Neural progenitor cell (in vitro differentiated cells): ENCODE measurements at places on chromosomes 2 and 18. TPM values are rescaled to one million over a fixed set of nuclear protein-coding genes. Genes with fewer than 3 reads are reported as not detected.

KCNG3 gene
- 6.8 and 7.8 TPM in 2 replicates for total RNA-seq

DNA sequence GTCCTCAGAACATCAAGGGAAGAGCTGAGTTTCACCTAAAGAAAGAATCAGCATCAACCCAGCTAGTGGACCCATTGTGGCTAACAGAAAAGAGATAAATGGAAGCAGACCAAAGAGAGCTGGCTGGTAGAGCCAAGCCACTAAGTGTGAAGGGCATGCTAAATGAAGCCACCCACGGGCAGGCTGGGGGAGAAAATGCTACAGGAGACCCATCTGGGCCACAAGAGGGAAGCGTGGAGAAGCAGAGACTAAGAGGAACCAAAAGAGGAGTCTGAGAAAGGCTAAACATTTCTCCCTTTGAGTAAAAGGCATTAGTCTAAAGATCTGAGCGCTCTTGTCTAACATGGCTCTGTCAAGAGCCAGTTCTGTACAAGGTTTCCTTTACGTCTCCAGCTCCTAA, 15.8 kb downstream of the CWC22 start:
- DNase-seq, result peak; percentile 21
- H3K27me3 ChIP-seq, result no peaks in the 10 kb centered on the region
- peaks cover 16% of the 10 kb centered on the region for H3K4me1 ChIP-seq

RUFY4 gene
- total RNA-seq, result not detected in 2 replicates

DNA sequence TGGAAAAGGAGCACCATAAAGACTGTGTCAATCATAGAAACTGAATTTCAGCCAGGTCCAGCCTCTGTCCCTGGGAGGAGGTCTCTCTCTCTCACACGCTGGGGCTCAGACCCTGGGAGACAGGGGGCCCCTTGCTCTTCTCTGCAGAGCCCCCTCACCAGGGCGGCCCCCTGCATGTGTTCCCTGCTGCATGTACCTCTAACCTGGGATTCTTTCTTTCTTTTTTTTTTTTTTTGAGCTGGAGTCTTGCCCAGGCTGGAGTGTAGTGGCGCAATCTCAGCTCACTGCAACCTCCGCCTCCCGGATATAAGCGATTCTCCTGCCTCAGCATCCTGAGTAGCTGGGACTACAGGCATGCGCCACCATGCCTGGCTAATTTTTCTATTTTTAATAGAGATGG, 46.5 kb downstream of the TPO start:
- no peaks in the 10 kb centered on the region for H3K27me3 ChIP-seq
- H3K4me3 ChIP-seq, result no peak overlapping the region
- H3K27ac ChIP-seq, result no peak overlapping the region
- no peaks in the 10 kb centered on the region for H3K36me3 ChIP-seq
- no peak for DNase-seq
- no peaks in the 10 kb centered on the region for H3K4me1 ChIP-seq

GRCh38 chr2:230781130-230781797, 68.6 kb downstream of the CAB39 start:
- no peaks in the 10 kb centered on the region for H3K27me3 ChIP-seq
- H3K4me1 ChIP-seq, result no peaks in the 10 kb centered on the region
- no peak for DNase-seq
- no peaks in the 10 kb centered on the region for H3K36me3 ChIP-seq
- H3K27ac ChIP-seq, result peak overlapping the region; percentile 14

- H3K4me1 ChIP-seq, result no peaks in the 10 kb centered on the region
- H3K27ac ChIP-seq, result no peak overlapping the region
- H3K27me3 ChIP-seq, result no peaks in the 10 kb centered on the region
- H3K4me3 ChIP-seq, result no peak overlapping the region
Measured at GRCh38 chr2:132517386-132517785, 100.8 kb downstream of the GPR39 start.

GPR155 gene
- total RNA-seq, result 0.37 and 0.43 TPM in 2 replicates

- H3K27ac ChIP-seq, result no peak overlapping the region
- H3K4me1 ChIP-seq, result no peaks in the 10 kb centered on the region
- H3K36me3 ChIP-seq, result no peaks in the 10 kb centered on the region
- DNase-seq, result no peak
Measured at GRCh38 chr2:99878581-99879350, 263.6 kb downstream of the AFF3 start.

DNA sequence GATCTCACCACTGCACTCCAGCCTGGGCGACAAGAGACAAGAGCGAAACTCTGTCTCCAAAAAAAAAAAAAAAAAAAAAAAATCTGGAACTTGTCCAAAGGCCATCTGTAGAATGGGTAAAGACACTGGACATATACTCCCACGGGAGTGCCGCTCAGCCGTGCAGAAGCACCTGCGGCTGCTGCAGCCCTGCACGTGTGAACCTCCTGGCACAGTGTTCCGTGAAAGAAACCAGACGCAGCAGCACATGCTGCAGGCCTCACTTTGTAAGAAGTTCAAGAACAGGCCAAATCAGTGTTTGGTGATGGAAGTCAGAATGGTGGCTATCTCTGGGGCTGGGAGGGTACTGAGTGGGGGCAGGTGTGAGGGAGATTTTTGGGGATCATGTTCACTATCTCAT, 6.5 kb downstream of the CHRND start:
- peaks cover 9% of the 10 kb centered on the region for H3K4me1 ChIP-seq
- H3K27me3 ChIP-seq, result peaks cover 4% of the 10 kb centered on the region
- no peak for DNase-seq
- no peak overlapping the region for H3K27ac ChIP-seq
- H3K36me3 ChIP-seq, result no peaks in the 10 kb centered on the region

GRCh38 chr2:232892221-232892620, 22.2 kb downstream of the SNORC start:
- no peak for DNase-seq
- peaks cover 12% of the 10 kb centered on the region for H3K4me1 ChIP-seq
- H3K36me3 ChIP-seq, result no peaks in the 10 kb centered on the region
- no peak overlapping the region for H3K4me3 ChIP-seq
- H3K27ac ChIP-seq, result no peak overlapping the region

TLX2 gene
- total RNA-seq, result not detected in 2 replicates

DNA sequence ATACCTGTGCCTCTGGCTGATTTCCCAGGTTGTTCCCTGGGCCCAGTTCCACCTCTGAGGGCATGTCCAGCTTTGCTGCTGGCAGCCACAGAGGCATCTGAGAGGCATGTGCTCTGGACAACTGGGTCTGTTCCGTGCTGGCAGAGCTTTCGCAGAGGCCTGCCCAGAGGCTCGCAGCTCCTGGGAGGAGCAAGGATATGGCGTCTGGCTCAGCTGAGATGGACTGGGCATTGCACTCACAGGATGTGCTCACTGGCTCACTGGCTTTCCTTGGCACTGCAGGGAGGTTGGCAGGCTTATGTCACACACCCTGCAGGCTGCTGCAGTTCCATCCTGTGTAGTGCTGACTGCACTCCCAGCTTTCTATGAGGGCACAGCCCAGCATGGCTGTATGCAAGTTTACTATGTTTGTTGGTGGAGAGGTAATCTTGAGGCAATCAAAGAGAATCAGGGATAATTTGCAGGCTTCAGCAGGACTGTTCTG, 172.3 kb downstream of the PRKCE start:
- no peaks in the 10 kb centered on the region for H3K36me3 ChIP-seq
- H3K27ac ChIP-seq, result no peak overlapping the region
- peaks cover 17% of the 10 kb centered on the region for H3K4me1 ChIP-seq
- H3K27me3 ChIP-seq, result no peaks in the 10 kb centered on the region
- peak; percentile 34 for DNase-seq

DNA sequence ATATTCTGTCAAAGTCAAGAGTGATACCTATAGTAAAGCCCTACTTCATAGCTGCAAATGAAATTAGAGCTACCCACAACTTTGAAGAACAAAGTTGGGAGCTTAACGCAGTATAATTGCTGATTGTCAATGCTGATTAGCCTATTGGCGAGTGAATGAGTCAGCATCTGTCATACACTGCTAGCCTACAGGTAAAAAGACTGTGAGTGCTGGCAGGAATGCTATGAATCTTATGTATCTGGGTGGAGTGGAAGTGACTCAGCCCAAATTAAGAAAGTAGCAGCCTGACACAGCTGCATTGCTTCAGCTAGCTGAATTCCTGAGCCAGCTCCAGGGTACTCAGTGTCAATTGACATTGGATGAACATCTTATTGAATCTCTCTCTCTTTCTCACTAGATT, 179.4 kb upstream of the DCC start:
- no peaks in the 10 kb centered on the region for H3K36me3 ChIP-seq
- no peak overlapping the region for H3K4me3 ChIP-seq
- DNase-seq, result no peak

UGT1A4 gene
- total RNA-seq, result not detected in 2 replicates

TMEM200C gene
- 1.4 and 7.5 TPM in 2 replicates for total RNA-seq

- no peak for DNase-seq
- H3K4me1 ChIP-seq, result peaks cover 7% of the 10 kb centered on the region
- no peaks in the 10 kb centered on the region for H3K27me3 ChIP-seq
- H3K27ac ChIP-seq, result no peak overlapping the region
- H3K36me3 ChIP-seq, result no peaks in the 10 kb centered on the region
Measured at GRCh38 chr2:238921681-238922319, 73.9 kb downstream of the TWIST2 start.

C2orf15 gene
- 5.6 and 5.8 TPM in 2 replicates for total RNA-seq

DNA sequence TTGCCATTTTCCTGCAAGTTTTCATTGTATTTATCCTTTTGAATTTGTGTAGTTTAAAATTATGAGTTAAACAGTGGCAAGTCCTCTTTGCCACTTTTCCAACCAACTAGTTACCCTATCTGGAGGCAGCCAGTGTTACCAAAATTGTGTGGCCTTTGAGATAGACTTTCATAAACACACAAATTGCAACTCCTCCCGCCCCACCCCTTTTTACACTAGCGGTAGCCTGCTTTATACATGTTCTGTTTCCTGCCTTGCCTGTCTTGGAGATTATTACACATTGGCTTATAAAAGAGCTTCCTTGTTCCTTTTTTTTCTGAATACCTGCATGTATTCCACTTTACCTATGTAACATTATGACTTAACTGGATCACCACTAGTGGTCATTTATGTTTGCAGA, 56.5 kb downstream of the RPIA start:
- no peak for DNase-seq
- no peaks in the 10 kb centered on the region for H3K4me1 ChIP-seq
- H3K4me3 ChIP-seq, result no peak overlapping the region
- H3K27ac ChIP-seq, result no peak overlapping the region
- H3K27me3 ChIP-seq, result no peaks in the 10 kb centered on the region
- H3K36me3 ChIP-seq, result peaks cover 18% of the 10 kb centered on the region

ZNF521 gene
- total RNA-seq, result 136 and 148 TPM in 2 replicates

- H3K27me3 ChIP-seq, result no peaks in the 10 kb centered on the region
- no peak overlapping the region for H3K4me3 ChIP-seq
- no peaks in the 10 kb centered on the region for H3K36me3 ChIP-seq
- H3K27ac ChIP-seq, result no peak overlapping the region
- DNase-seq, result peak; percentile 23
- H3K4me1 ChIP-seq, result peaks cover 7% of the 10 kb centered on the region
Measured at GRCh38 chr2:50714089-50714488, 317.8 kb downstream of the NRXN1 start.

DNA sequence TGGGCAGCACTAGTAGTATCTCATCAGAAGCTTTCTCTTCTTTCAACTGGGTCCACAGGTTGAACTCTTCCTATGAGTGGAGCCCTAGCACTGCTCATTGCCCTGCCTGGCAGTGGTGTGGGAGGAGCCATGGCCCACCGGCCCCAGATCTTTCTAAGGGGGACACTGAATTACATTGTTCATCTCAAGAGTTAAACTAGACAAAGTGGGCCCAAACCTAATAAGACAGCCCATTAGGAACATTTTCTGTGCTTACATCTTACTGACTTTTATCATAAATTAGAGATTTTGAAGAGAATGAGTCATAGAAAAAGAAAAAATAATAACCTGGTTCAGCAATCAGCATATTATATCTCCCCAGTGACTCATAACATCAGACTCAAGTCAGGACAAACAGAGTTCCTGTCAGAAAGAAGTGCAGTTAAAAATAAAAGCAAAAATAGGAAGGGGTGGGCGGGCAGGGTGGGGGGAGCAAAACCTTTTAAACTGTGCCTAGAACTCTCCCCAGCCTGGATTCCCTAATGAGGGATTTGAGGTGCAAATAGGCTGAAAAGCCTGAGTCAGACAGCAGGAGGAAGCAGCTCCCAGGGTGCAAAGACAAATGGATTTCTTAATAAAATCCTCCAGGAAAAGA, 161.6 kb upstream of the TRIB2 start:
- no peak overlapping the region for H3K4me3 ChIP-seq
- H3K27me3 ChIP-seq, result peaks cover 20% of the 10 kb centered on the region
- H3K4me1 ChIP-seq, result peaks cover 53% of the 10 kb centered on the region
- no peak overlapping the region for H3K27ac ChIP-seq
- H3K36me3 ChIP-seq, result no peaks in the 10 kb centered on the region
- DNase-seq, result peak; percentile 49

LRRTM1 gene
- total RNA-seq, result 0.84 TPM in 1 of 2 replicates, not detected in the other

- H3K27me3 ChIP-seq, result no peaks in the 10 kb centered on the region
- DNase-seq, result no peak
- H3K4me1 ChIP-seq, result peaks cover 14% of the 10 kb centered on the region
- no peak overlapping the region for H3K4me3 ChIP-seq
Measured at GRCh38 chr2:64165706-64166105, 21.5 kb upstream of the PELI1 start.

GRCh38 chr2:157764386-157764785, 111.7 kb downstream of the ACVR1 start:
- H3K27me3 ChIP-seq, result no peaks in the 10 kb centered on the region
- H3K4me1 ChIP-seq, result peaks cover 9% of the 10 kb centered on the region
- no peak overlapping the region for H3K4me3 ChIP-seq
- DNase-seq, result no peak

MC2R gene
- not detected in 2 replicates for total RNA-seq

- no peaks in the 10 kb centered on the region for H3K27me3 ChIP-seq
- no peak for DNase-seq
- H3K4me1 ChIP-seq, result peaks cover 26% of the 10 kb centered on the region
- H3K36me3 ChIP-seq, result no peaks in the 10 kb centered on the region
Measured at GRCh38 chr2:70461414-70461813, 92.2 kb downstream of the TGFA start.

HOXD13 gene
- not detected in 2 replicates for total RNA-seq

SCYGR4 gene
- total RNA-seq, result not detected in 2 replicates

- H3K27me3 ChIP-seq, result no peaks in the 10 kb centered on the region
- H3K4me1 ChIP-seq, result no peaks in the 10 kb centered on the region
- H3K27ac ChIP-seq, result no peak overlapping the region
- H3K36me3 ChIP-seq, result no peaks in the 10 kb centered on the region
- no peak overlapping the region for H3K4me3 ChIP-seq
- peak; percentile 21 for DNase-seq
Measured at GRCh38 chr2:63692002-63692606, 103.3 kb downstream of the MDH1 start.

DNA sequence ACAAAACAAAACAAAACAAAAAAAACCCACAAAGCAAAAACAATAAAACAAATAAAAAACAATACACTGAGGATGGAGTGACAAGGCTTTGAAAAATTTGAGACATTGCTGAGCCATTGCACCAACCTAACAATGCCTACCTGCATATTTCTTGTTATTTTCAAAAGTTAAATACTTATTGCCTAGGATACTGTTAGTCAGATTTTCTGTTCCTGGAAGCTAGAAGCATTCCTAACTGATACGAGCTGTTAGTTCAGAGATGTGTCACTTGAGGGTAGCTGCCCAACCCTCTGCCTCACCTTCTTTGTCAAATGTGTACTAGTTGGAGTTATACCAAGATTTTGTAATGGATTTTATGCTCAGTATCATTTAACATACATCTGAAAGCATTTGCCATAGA, 187.2 kb downstream of the TXNL1 start:
- H3K4me3 ChIP-seq, result no peak overlapping the region
- no peaks in the 10 kb centered on the region for H3K36me3 ChIP-seq
- no peak for DNase-seq
- H3K27ac ChIP-seq, result no peak overlapping the region
